ENCODE measurements at places on chromosomes 7 and 10. TPM values are rescaled to one million over a fixed set of nuclear protein-coding genes. Genes with fewer than 3 reads are reported as not detected.
A peak's percentile ranks its signal among the peaks of the same experiment; 100 is the strongest.

- no peak for DNase-seq
Observed at GRCh38 chr7:119929891-119930290, 343.1 kb upstream of the KCND2 start.

DNA sequence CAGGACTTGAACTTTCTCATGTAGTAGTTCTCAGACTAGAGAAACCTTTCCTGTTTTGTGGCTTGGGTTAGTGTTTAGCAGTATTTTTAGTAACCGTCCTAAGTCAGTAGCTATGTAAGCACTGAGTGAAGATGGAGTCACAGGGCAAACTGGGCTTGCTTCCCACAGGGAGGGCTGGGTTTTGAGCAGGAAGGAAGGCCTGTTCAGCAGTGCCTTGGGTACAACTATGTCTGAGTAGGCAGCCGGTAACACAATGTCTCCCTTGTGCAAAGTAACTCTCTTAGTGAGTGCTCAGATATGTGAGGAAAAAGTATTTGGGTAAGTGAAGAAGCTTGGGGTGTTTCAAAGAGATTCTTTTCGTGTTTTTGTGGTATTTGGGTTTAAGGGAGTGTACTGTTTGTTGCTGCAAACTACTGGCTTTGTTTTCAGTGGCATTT is 96.4 kb downstream of the CCSER2 start:
- DNase-seq: peak; percentile 88

DNA sequence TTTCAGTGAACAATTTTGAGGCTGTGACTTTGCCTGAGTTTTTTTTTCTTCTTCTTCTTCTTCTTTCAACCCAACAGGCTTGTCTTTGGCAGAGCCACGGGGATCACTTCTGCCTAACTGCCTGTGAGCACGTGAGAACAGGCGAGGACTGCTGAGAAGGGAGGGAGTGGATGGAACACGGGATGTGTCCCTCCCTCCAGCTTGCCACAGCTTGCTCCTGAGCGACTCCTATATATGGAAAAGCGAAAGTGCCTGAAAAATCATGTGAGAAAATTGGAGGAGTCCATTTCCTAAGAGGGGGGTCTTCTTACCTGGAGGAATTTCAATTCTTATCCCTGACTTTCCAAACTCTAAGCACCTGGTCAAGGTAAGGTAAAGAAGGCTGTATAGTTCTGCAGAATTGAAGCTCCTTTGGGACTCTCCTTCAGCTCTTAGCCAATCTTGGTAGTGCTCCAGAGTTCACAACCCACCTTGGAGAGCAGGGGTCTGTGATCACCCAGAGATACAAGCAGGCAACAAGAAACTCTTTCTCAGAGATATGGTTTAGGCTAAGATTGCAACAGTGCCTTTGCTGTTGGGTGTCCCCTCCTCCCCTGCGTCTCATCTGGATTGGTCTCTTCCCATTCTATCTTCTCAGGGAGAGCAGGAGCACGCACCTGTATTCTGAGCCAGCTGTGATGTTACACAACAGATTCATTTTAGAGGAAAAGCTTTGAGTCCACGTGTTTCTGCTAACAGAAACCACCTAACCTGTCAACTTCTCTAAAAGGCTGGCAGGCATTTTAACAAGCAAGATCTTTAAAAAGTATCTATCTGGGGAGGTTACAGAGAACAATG is at the start of gene MAT1A:
Gene MAT1A, minus strand, starts transcription at position 208 of the 837 bp plus-strand sequence. CDS start 235 bp downstream, outside the sequence.
- peak; percentile 35 for DNase-seq

DNA sequence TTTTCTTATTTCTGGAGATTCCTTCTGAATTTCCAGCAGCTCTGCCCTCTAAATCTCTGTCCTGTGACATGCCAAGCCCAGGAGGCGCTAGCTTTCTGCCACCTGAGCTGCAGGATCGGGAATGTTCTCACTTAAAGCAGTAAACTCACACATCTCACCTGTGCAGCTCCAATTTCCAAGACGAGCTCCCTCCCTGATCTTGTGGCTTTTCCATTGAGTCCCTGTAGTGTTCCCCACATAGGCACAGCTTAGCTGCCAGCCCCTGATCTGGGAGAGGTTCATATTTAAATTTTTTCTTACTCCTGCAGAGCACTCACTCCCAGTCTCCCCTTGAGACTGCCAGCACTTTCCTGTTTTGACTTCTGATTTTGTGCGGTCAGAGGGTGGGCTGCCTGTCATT is 479.3 kb downstream of the GLRX3 start:
- DNase-seq: no peak

DNA sequence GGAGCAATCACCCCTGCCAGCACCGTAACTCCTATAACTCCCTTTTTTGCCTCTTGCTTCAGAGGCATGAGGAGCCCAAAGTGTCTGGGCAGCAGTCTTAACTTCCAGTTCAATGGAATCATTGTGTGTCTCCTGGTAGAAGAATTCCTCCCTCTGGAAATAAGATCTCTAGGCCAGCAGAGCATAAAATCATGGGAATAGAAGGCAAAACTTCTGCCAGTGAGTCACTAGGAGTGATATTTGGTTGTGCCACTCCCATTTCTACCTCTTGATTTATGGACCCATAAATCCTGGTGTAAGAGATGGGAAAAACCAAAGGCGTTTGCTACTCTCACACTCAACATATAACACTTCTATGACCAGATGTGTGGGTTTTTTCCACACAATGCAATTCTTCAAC is 104.9 kb upstream of the FAM180A start:
- peak; percentile 71 for DNase-seq

DNA sequence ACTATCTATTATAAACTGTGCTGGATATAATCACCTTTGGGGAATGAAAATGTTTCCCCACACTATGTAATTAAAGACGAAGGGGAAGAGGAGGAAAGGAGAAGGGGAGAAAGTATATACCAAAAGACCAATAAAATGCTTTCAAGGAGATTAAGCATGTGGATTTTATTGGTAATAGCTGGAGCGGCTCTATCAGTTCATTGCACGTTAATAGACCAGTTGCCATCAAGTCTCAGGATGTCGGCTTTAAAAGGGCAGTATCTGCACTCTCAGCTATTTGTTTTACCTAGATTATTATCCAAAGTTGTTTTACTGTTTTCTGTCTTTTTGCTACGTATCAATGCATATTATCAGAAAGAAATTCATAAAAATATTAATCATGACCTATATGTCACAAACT is 9.0 kb downstream of the ETV1 start:
- DNase-seq: no peak

Gene MMRN2
- 0.60 TPM for total RNA-seq

Gene CSTF2T
- 14.2 TPM for total RNA-seq

- DNase-seq: peak; percentile 18
Observed at GRCh38 chr7:42135728-42136127, 101.3 kb downstream of the GLI3 start.

DNA sequence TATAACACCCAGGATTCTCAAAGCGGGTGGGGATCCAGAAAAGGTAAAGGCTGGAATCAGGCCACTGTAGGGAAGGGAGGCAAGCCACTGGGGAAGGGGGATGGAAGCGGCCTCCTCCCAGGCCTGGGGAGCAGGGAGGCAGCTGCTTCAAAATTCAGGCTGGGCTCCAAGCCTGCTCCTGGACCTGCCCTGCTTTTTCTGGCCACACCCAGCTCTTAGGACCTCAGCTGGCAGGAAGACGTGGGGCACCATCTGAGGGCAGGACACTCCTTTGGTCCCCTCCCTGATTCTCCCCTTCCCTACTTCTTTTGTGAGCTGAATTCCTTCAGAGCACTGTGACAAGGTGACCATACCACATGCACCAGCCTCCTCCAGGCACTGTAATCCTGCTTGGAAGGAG is 4.6 kb upstream of the LBX1 start:
- DNase-seq: no peak

GRCh38 chr10:116743266-116744064 is 1.1 kb upstream of the HSPA12A start:
- DNase-seq: no peak

Gene LMOD2
- not detected for total RNA-seq

DNA sequence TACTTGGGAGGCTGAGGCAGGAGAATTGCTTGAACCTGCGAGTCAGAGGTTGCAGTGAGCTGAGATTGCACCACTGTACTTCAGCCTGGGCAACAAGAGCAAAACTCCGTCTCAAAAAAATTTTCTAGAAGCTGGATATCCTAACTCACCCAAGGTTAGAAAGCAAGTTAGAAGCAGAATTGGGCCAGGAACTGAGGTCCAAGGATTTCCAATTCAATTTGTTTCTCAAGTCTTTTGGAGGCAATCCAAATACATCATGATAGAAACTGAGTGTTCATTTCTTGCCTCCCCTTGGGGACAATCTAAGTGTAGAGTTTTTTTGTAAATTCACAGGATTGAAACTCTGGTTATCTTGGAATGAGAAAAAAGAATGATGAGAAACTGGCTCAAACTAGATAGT is 45.5 kb downstream of the LAMB1 start:
- no peak for DNase-seq

Gene HMX2
- 0.10 TPM for total RNA-seq

GRCh38 chr7:67912437-67912836 is 915.8 kb downstream of the TYW1 start:
- DNase-seq: no peak

DNA sequence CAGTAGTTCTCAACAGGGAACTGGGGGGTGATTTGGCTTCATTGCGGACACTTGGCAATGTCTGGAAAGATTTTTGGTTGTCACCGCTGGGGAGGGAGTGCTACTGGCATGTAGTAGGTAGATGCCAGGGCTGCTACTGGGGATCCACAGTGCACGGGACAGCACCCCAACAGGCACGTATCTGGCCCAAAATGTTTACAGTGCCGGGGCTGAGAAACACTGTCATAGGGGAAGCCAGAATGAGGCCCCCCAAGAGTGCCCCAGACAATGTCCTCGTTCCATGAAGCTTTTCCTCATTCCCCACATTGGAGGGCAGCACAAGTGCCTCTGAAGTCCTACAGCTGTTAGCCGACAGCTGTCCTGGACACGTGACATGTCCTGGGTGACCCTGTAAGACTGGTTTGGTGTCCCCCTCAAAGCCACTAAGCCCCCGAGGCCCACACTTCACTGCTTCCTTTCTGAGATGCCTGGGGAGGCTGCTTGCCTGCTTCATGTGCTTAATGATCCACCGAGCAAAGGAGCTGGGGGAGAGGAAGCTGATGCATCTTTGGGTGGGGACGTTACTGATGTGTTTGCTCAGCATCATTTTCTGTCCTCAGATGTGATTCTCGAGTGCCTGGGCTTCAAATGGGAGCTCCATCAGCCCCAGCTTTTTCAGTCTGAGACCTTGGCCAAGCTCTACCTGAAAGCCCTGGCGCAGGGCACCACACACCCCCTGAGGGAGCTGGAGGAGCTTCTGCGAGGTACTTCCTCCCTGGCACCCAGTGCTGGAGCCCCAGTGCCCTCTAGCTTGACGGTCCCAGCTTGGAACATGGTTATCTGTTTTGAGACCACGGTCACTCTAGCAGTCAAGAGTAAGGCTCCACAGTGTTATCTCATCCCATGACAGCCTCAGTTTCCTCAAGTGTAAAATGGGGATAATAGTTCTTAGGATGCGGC is 14.7 kb downstream of the BTBD16 start:
- DNase-seq: no peak

Gene AKR1C8
- not detected for total RNA-seq

Gene SUN3
- not detected for total RNA-seq

- DNase-seq: no peak
Observed at GRCh38 chr7:134129856-134130523, 2.9 kb downstream of the LRGUK start.

DNA sequence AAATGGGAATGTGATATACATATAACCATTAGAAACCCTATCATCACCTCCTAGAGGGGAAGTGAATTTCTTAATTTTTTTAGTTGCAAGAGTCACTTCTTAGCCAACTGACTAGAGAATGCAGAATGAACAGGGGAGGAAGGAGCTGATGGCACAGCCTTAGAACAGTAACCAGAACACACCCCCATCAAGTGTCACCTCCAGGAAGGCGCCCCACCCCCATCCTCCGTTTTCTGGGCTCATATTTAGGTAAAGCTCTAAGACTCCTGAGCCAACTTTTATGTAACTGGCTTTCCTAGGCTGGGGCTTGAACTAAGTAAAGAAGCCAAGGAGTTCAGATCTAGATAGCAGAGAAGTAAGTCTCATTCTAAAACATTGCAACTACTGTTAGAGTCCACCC is 54.0 kb downstream of the COL17A1 start:
- DNase-seq: no peak

GRCh38 chr10:78700413-78700812 is 368.4 kb upstream of the ZMIZ1 start:
- DNase-seq: peak; percentile 55

GRCh38 chr7:22271311-22271710 is 85.6 kb downstream of the RAPGEF5 start:
- DNase-seq: no peak

Gene ELFN1
- 0.48 TPM for total RNA-seq

Gene SLC13A1
- total RNA-seq: not detected

DNA sequence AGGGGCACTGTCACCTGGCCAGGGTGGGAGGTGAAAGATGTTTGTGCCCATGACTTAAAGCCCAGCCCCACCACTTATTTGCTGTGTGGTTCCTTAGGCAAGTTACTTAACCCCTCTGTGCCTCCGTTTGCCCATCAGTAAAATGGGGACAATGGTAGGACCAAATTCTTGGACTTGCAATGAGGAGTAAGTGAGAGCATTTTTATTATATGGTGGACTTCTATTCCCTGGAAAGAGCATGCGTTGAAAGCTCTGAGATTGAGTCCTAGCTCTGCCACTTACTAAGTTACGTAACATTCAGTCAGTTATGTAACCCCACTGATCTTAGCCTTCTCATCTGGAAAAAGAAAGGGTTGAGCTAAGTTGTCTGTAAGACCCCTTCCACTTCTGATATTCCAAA is 18.8 kb downstream of the VSIR start:
- no peak for DNase-seq

Gene CYP26C1
- not detected for total RNA-seq

GRCh38 chr7:90660819-90661218 is 64.7 kb downstream of the CDK14 start:
- no peak for DNase-seq

Gene PON1
- not detected for total RNA-seq

- no peak for DNase-seq
Observed at GRCh38 chr7:143256932-143257331, 6.3 kb upstream of the GSTK1 start.

DNA sequence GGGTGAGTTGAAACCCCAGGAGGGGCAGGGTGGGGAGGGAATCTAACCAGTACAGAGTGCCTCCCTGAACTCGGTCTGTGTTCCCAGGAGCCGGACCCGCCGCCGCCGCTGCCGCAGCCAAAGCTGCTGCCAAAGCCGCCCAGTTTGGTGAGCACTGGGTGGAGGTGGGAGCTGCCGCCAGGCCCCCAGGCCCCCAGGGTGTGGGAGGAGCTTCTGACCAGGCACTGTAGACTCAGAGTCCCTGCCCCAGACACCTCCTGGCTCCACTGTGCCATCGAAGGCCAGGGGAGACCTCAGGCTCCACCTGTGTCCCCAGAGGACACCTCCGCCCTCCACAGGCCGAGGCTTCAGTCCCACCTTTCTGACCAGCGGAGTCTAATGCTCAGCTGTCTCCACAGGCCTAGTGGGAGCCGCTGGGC is 20.4 kb upstream of the LIMK1 start:
- no peak for DNase-seq

- DNase-seq: no peak
Observed at GRCh38 chr10:58776568-58777318, 264.1 kb downstream of the BICC1 start.

GRCh38 chr7:66697449-66698438 is 42.8 kb upstream of the RABGEF1 start:
- DNase-seq: peak; percentile 49

Gene ACADSB
- total RNA-seq: 4.2 TPM
